Activated CD8-positive, alpha-beta memory T cell treated with anti-CD3 and anti-CD28 coated beads for 4 hours (primary cell): ENCODE measurements at places on chromosomes 4 and X.

GRCh38 chr4:53088152-53088551 is 226.0 kb downstream of the RASL11B start:
- no peak for DNase-seq

GRCh38 chrX:39875834-39876628 is 221.7 kb downstream of the BCOR start:
- no peak for DNase-seq

GRCh38 chrX:25175743-25176142 is 160.0 kb upstream of the ARX start:
- DNase-seq, result no peak

DNA sequence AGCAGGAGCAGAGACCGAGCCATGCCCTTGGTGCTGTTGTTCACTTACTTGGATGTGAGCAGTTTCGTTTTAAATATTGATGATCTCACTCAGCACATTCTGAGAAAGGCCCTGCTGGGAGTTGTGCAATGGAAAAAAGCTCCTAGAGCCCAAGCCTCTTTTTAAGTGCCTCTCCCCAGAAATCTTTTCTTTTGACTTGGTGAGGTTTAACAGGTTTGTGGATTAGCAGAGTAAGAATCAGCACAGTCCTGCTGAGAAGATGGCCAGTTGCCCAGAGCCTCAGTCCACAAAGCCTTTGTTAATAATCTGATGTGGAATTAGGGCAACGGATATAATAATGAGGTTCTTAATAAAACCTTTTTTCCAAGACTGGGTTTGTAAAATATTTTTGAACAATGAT is 157.5 kb upstream of the ATP6AP2 start:
- DNase-seq, result no peak

DNA sequence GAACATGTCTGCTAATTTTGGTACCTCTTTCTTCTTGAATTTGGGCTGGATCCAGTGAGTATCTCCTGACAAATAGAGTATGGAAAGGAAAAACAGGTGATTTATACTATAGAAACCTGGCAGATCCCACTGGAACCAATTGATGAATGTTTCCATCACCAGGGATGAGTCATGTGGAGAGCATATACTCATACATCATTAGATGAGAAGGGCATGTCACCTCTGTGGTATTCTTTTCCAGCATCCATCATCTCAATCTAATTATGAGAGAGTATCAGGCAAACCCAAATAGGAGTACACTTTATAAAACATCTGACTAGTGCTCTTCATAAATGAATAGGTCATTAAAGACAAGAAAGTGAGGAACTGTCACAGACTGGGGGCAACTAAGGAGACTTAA is 90.7 kb downstream of the CLDN22 start:
- no peak for DNase-seq

- no peak for DNase-seq
Observed at GRCh38 chr4:169765835-169766234, 8.1 kb upstream of the HPF1 start.

DNA sequence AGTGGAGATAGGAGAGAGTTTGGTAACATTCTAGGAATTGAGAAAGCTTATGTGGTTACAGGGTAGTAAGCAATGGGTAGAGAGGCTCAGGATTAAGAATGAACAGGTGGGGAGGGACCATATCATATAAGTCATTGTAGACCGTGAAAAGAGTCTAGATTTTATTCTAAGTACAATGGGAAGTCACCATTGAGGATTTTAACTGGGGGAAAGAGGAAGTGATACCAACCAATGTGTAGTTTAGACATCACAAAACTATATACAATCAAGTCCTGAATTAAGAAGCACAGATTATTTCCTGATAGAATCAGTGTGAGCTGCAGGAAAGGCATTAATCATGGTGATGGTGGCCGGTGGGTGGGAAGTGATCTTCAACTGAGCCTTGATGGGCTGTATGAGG is 178.3 kb upstream of the ZIC3 start:
- DNase-seq, result no peak

DNA sequence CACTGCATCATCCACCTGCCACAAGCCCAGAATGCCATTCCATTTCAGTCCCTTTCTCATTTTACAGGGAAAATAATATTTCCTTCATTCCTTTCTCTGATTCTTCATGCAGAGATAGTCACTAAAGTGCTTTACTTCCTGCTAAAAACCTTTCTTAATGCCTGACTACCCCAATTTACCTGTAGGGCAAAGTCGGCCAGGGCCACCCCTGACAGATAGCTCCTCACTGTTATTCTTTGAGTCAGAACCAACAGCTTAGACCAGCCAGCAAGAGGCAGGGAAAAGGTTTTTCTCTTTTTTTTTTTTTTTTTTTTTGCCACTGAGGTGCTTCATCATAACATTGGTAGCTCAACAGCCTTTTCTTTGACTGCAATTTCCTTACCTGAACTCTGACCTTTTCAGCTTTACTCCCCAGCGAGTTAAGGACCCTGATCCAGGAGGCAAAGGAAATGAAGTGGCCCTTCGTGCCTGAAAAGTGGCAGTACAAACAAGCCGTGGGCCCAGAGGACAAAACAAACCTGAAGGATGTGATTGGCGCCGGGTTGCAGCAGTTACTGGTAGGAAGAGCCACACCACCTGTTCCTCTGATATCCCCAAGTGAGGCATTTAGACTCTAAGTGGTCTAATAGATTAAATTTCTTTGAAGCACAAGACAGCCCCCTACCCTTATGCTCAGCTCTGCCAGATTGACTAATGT is 85.0 kb downstream of the ALPK1 start:
- DNase-seq, result no peak

DNA sequence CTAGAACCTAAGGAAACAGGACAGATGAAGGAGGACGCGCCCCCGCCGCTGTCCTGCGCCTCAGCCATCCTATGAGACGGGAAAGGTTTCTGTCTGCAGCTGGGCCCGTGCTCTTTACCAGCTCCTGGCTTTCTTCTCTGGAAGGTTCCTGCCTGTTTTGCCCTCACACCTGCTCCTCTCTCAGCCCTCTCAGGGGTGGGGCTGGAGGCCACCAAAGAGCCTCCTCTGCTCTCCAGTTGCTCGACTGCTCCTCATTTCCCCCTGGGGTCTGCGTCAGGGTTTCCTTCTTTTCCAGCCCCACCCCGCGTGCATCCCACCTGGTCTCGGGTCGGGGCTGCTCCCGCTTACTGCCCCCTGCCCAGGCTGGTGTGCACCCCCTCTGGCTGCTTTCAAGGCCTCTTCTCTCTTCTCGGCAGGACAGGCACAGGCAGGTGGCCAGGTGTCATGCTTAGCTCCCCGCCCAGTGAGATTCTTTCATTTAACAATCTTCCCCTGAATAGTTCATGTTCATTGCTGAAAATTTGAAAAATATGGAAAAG is 4.6 kb downstream of the HTT-AS start:
- no peak for DNase-seq

DNA sequence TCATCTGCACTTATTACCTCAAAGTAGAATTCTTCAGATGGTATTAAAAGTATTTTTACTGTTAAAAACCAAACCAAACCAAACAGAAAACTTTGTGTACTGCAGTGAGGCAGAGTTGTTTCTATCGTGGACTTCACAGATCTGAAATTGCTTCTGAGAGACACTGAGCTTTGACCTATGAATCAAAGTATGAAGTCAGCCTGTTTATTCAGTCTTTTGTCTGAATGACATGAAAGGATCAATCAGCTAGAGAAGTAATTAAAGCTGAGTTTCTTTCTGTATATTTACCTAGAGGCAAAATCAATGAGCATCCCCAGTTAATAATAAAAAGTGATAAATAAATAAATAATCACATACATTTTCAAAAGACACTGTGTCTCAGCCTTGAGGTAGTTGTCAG is 2121.0 kb downstream of the PCDH7 start:
- DNase-seq, result no peak
